ENCODE measurements at places on chromosomes 16 and 17.

- no peak for DNase-seq
These were observed 43.3 kb upstream of the SMPD3 start for GRCh38 chr16:68491576-68491950.

DNA sequence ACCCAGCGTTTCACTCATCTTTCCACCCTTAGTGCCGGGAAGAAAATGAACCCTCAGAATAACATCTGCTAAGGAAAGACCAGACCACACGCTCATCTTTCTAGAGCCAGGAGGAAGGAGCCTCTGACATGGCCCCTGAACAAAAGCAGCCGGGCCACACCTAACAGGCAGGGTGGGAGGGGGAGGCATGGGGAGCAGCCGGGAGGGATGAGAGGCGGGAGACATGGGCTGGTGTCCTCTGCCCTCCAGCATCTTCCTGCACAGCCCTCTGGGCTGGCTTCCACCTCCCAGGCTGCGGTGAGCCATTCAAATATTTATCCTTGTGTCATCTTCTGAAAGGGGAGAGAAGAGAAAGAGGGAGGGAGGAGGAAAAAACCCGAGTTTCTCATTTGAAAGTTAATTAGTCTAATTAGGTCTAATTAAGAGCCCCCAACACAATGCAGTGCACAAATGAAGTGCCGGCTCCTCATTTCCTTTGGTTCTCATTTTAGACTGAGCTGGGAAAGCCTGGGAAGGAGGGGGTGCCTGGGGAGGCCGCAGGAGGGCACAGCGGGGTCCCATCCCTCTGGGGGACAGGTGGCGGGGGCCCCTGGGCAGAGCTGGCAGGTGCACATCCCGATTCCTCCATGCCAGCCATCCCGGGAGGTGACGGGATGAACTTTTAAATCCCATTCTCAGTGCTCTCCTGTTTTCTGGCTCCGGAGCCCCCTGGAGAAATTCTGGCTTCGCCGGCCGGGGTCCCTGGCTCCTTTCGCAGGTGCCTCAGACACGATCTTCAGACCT is 90.5 kb downstream of the ENGASE start:
- no peak for DNase-seq

DNA sequence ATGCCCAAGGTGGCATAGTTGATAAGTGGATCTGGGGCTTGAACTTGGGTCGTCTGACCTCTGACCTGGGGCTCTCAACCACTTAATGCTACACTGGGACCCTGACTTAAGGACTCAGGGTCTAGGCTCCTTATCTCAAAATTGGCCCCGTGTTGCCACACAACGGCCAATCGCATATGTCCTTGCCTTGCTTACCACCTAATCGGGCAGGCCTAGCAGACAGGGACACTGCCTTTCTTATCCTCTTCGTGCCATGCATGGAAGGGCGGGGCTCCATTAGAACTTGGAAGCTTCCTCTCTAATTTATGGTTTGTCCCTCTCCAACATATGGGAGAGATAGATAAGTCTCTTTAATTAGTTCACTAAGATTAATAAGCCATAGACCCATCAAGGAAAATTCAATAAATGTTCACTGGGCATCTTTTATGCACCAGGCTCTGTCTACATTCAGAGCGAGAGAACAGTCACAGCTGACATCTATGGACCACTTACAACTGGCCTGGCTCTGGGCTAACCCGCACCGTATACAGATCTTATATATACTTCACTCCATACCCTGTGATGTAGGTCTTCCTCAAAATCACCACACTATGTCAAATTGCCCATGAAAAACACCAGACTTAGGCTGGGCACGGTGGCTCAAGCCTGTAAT is 35.1 kb downstream of the CDH1 start:
- no peak for DNase-seq

DNA sequence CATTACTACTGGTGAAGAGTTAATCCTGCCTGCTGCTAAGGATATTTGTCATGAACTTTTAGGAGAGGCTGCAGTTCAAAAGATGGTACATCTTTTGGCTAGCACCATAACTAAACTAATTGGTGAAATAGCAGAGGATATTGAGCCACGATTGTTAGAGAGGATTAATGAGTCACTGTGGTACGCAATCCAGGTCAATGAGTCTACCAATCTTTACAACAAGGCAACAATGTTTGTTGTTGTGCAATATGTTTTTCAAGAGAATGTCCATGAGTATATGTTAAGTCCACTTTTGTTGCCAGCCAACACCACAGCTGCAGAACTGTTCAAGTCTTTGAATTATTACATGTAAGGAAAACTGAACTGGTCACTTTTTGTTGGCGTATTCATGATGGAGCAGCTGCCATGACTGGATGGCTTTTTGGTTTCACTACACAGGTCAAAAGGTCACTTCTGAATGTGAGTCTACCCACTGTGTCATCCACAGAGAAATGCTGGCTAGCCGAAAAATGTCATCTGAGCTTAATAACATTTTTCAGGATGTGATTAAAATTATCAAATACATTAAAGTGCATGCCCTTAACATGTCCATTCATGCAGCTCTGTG is 402.6 kb upstream of the KIF2B start:
- no peak for DNase-seq

GRCh38 chr17:17947966-17948365 is 24.2 kb downstream of the TOM1L2 start:
- DNase-seq, result no peak

DNA sequence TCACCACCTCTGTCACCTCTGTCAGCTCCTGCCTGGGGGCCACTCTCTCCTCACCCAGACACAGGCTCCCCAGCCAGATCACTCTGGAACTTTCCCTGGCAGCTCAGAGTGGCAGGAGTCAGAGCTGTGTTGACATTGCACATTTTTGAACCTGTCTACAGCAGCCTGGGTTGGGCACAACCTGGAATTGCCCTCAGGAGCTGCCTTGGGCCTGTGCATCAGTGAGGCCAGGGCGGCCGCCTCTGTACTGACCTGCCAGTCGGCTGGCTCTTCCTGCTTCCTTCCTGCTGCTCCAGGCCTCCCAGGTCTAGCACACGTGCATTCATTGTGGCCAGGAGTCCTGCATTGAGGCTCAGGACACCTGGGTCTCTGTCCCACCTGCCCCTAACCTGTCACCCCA is 14.2 kb upstream of the TMEM11 start:
- no peak for DNase-seq

GRCh38 chr16:69873783-69874182 is 77.4 kb upstream of the CLEC18A start:
- no peak for DNase-seq

DNA sequence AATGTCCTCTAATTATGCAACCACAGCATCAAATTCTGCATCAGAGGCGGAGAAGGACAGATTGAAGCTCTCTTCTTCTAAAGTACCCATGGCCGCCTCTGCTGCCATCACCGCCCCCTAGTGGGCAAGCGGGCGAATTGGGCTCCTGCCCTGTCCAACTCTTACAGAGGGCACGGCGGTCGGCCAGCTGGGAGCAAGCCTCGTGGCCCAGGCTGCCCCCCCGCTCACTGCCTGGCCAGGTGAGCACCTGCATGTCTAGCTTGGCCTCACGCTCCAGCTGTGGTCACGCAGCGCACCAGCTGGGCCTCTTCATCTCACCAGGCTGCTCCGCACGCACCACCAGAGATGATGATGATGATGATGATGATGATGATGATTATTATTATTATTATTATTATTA is 146.1 kb upstream of the TOM1L1 start:
- no peak for DNase-seq

- DNase-seq, result no peak
These were observed 794 bp downstream of the SMG6 start for GRCh38 chr17:2302778-2303203.

GRCh38 chr17:73546770-73547536 is 97.3 kb downstream of the SDK2 start:
- DNase-seq, result no peak

DNA sequence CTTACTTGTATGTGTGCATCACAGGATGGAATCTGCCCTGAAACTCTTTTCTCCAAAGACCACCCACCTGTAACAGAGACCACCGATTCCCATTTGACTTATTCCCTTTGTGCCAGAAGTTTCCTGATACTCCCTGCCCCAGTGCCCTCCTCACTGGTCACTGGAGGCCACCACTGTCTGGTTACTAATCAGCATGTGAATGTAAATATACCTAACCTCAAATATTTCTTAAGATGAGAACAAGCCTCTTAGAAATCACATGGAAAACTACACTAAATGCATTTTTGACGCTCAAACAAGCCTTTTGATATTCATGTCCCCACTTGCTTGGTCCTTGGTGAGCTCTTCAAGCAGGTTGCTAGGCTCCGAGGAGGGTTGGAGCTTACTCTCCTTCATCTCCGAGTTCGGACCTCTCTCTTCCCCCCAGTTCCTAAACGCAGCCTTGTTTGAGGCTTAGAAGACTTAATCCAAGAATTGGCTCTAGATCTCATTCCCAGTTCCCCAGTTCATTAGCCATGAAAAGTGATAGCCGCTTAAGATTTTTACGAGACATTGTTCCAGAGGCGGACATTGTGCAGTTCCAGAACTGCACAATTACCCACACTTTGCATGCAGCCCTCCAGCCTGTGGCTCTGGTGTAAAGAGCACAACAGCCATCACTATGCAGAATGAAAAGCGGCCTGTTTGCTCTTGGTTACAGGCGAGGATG is 579.2 kb upstream of the PSMD7 start:
- no peak for DNase-seq

- no peak for DNase-seq
These were observed 13.0 kb downstream of the VEZF1 start for GRCh38 chr17:57975044-57975443.

DNA sequence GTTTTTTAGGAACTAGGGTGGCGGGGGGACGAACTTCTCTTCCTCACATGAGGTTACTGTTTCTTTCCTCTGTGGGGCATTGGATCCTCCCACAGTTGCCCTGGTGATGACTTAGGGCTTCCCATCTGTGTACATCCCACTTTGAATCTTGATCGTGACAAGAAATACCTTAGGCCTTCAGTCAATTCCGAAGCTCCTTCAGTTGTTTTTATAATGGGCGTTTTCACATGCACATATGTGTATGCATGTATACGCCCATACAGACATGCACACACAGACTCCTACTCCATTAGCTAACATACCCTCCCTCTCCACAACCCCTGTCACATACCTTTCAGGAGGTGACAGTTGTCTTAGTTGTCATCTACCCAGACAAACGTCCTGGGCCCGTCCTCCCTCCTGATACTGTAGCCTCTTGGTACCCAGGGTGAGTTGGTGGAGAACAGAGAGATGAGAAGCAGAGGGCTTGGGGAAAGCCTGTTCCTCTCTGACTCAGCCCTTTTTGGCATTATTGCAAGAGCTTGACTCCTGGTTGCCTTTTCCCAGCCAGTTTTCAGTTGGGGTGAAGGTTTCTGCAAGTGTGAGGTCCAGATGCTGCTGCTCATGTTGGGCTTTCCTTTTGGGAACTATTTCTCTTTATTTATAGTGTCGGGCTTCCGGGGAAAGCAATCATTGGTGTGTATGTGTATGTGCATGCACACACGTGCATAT is 2.2 kb upstream of the AOC2 start:
- no peak for DNase-seq

DNA sequence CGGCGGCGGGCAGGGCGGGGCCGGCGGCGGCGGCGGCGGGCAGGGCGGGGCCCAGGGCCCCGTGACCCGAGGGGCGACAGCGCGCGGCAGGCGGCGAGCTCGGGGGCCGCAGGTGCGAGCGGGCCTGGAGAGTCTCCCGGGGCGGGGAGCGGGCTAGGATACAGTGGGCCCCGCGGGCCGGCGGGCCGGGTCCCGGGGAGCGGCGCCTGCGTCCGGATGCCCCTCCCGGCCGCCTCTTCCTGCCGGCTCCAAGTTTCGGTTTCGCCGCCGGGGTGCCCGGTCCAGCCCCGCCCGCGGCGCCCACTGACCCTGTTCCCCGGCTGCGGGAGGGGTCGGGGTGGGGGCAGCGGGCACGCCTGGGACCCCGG is at the start of gene RNF213:
Gene RNF213, plus strand, starts transcription at position 62 of the 368 bp plus-strand sequence. CDS start 2,830 bp downstream, outside the sequence.
- DNase-seq, result no peak

DNA sequence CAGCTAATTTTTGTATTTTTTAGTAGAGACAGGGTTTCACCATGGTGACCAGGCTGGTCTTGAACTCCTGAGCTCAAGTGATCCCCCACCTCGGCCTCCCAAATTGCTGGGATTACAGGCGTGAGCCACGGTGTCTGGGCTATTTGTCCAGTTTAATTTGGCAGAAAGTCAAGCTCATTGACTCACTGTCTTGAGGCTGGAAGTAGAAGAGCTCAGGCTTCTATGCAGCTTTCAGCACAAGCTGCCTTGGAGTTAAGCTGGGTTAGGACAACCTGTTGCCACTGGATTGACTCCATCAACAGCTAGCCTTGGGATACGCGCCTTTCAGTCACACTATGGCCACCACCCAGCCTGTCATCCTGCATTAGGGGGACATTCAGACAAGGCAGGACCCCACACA is 76.2 kb upstream of the DNAH17 start:
- no peak for DNase-seq

DNA sequence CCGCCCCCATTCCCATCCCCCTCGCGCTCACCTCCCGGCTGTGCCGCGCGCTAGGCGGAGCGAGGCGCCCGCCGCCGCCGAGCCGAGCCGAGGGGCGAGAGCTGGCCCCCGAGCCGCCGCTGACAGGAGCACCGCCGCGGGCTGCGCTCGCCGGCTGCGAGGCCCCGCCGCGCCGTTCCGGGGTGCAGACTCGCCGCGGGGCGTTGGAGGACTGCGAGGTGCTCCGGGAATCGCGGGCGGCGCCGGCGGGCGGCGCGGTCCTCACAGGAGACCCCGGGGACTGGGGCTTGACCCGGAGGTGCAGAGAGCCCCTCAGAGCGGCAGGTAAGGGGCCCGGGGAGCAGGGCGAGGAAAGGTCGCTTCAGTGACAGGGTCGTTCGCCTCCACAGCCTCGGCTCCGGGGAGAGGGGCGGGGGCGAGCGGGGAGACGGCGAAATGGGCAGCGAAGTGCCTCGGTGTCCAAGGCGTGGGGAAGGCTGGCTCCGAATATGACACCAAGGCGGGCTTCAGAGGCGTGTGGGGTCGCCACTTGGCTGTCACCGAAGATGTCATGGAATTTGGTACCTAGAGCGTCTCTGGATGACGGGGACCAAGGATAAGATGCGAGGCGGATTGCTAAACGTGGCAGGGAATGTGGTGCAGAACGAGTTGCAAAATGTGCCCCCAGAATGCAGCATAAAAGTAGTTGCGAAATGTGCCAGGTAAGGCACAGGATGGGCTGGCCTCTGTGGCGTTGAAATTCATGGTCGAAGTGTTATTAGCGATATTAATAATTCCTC is 580 bp downstream of the TANC2 start:
- no peak for DNase-seq

- DNase-seq, result no peak
These were observed 58.3 kb downstream of the RAI1 start for GRCh38 chr17:17739388-17740066.

GRCh38 chr16:12403746-12404658 is 399.7 kb downstream of the CPPED1 start:
- no peak for DNase-seq

GRCh38 chr17:17822189-17822588 is 14.6 kb downstream of the SREBF1 start:
- no peak for DNase-seq

DNA sequence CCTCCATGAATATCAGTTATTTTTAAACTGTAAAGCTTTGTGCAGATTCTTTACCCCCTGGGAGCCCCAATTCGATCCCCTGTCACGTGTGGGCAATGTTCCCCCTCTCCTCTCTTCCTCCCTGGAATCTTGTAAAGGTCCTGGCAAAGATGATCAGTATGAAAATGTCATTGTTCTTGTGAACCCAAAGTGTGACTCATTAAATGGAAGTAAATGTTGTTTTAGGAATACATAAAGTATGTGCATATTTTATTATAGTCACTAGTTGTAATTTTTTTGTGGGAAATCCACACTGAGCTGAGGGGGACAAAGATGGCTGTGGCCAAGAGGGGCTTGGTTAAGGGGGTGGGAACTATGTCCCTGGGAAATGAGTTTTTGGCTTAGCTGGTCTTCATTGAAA is 2.3 kb downstream of the CCL11 start:
- DNase-seq, result no peak
